ENCODE measurements at places on chromosomes 1 and 21.

GRCh38 chr1:168783458-168784210 lies 54.6 kb upstream of the DPT start:
- no peak for ATAC-seq

- ATAC-seq: no peak
These were observed 8.7 kb downstream of the C1orf74 start for GRCh38 chr1:209775678-209776077.

- no peak for ATAC-seq
These were observed 20.3 kb upstream of the MPZL1 start for GRCh38 chr1:167701510-167701909.

GRCh38 chr1:92329347-92330129 lies 30.7 kb downstream of the RPAP2 start:
- ATAC-seq: no peak

DNA sequence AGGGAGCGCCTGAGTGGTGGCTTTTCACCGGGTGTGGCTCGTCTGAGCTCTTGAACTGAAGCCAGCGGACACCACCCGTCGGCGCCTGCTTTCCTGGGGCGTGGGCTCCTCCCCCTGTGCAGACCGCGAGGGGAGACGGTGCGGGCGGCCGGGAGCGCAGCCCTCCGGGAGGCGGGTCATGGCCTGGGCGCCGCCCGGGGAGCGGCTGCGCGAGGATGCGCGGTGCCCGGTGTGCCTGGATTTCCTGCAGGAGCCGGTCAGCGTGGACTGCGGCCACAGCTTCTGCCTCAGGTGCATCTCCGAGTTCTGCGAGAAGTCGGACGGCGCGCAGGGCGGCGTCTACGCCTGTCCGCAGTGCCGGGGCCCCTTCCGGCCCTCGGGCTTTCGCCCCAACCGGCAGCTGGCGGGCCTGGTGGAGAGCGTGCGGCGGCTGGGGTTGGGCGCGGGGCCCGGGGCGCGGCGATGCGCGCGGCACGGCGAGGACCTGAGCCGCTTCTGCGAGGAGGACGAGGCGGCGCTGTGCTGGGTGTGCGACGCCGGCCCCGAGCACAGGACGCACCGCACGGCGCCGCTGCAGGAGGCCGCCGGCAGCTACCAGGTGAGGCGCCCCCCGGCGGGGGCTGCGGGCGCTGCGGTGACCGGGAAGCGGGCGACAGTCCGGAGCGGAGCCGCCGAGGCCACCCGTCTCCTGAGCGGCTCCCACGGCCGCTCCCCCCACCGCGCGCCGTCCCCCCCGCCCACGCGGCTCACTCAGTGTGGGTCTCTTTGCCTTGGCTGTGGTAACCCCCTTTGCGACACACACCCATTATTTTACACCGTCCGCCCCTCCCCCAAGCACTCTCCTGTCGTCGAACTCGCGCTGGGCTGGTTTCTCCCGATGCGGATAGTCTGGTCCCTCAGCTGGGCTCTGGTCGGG lies at the start of gene TRIM58:
TRIM58 (plus strand) TSS at position 119 of the 916 bp plus-strand sequence; CDS start at position 179, 60 bp downstream.
- peak; percentile 66 for ATAC-seq

- ATAC-seq: no peak
These were observed 197.4 kb downstream of the SETD4 start for GRCh38 chr21:35862969-35863368.

DNA sequence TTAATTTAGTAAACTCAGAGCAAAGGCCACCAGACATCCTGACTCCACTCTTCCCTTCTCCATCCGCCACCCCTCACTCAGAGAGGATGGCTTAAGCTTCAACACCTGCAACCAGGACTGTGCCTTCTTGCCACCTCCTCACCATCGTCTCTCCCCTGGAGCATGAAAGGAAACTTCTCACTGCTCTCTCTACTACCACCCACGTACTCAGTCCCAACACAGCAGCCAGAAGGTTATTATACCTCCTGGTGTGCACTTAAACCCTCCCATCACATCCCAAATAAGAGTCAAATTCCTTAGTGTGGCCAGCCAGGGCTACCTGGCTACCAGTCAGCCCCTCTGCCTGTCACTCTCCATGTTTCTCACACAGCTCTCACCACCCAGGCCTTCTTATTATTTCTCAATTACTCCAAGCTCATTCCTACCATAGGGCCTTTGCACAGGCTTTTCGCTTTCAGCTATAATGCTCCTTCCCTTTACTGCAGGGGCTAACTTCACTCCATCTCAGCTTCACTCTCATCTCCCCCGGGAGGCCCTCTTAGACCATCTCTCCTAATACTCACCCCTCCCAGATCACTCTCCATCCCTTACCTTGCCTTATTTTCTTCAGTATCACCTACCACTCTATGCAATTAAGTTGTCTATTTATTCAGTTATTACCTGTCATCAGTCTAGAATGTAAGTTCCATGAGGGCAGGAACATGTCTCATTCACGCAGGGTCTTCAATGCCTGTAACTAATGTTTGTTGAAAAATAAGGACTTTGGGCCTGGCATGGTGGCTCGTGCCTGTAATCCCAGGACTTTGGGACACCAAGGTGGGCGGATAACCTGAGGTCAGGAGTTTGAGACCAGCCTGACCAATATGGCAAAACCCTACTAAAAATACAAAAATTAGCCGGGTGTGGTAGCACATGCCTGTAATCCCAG lies 137.5 kb downstream of the TOMM20 start:
- peak; percentile 11 for ATAC-seq

DNA sequence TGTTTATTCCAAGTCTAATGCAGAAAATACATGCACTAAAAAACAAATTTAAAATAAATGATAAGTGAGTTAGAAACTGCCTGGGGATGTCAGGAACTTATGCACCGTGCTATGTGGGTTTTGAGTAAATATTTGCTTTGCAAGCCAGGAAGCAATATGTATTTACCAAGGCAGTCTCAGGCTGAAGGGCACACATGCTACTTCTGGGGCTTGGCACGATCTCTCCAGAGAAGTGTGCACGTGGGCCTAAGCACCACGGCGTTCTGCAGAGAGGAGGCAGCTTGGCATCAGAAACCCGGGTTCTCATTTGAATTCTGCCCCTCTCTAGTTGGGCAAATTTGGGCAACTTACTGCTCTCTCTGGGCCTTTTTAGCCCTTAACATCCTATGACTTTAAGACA lies 72.6 kb upstream of the ROR1 start:
- ATAC-seq: no peak

DNA sequence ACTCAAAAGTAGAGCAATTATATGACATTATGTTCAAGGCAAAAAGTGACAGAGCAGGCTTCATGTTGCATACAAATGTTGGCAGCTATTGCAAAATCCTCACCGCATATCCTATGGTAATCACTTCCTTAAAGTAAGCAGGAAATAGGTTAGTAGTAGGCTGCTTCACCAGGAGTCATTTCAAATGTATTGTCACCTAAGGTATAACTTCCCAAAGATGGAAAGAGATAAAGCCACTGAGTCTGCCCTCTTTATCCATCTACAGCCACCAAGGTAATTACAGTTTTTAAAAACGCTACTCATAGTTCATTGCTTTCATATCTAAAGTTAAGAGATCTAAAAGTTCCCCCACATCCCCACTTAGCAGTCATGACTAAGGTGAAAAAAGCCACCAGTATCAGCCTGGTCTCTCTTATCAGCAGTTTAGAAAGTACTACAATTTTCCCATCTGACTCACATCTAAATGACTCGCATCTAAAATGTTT lies 31.6 kb upstream of the UBE2U start:
- peak; percentile 84 for ATAC-seq

DNA sequence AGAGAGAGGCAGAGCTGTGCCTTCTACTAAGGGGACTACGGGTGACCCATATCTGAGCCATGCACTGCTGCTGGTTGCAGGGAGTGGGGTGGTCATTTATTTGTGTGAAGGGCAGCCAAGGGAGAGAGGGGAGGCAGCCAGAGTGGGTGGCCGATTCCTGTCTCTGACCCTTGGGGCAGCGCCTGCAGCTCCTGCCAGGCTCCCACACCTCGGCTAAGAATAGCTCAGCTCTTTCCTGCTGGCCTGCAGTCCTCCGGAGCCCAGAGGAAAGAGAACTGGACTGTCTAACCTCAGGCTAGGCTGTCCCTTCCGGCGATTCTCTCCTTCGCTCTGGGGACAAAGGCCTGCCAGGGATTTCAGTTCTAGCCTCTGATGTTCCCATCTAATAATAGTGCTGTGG lies 11.6 kb upstream of the CD34 start:
- ATAC-seq: no peak

DNA sequence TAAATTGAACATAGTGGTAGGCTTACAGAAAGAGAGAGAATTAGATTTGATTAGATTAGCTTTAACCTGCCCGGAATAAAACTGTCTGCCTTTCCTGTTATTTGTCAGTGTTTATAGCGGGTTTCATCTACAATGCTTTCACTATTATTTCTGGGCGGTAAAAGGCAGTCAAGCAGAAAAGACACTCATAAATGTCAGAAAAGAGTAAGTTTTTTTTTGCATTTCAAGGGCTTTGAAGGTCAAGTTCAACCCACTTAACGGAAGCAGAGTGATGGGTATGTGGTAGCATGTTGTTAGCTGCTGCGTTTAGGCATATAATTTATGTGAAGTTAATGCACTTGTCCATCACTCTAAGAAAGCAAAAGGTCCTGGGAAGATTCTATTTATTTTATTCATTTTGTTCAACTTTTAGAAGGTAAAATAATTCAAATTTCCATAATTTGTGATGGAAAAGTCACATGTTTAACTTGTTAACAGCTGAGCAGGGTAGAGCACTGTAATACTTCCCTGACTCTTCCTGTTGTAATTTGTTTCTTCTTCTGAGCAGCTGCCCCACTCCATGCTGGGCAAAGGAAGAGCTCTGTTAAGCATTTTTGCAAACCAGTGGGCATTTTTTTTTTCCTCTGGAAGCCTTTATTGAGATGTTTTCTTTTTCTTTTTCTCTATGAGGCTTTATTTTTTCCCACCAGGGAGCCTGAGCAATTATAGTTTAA lies 220.1 kb downstream of the ST6GALNAC3 start:
- ATAC-seq: peak; percentile 81

- no peak for ATAC-seq
These were observed 346.9 kb upstream of the DAB1 start for GRCh38 chr1:57770772-57771171.

DNA sequence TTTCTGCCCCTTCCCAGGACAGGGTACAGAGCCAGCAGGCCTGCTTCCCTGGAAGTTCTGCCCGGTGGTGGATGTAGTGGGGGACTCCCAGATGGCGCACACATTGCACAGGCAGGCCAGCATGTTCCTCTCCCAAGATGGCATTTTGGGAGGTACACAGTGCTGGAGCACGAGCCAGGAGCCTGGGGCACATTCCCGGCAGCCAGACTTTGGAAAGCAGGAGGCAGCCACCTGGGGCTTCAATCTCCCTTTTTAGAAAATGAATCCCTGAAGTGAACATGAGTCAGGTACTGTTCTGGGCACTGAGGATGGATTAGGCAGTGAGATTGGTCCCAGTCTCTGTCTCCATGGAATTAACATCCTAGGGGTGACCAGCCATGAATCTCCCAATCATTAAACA lies 56.9 kb downstream of the RUNX1 start:
- no peak for ATAC-seq

DNA sequence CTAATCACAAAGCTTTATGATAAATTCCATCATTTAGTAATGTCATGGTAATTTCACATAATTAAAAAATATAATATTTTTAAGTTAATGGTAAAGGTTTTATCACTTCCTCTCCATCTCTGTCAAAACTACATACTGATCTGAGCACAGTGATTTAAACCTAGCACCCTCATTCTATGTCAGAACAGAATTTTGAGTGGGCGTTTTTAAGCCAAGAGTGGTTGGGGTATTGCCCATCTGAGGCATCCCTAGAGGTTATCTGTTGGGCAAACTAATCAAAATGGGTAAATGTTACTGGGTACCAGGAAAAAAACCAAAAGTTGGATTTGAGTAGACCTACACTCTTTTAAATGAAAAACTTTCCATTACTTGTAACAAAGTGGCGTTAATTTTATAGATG lies 100.7 kb upstream of the GFI1 start:
- ATAC-seq: peak; percentile 68

DNA sequence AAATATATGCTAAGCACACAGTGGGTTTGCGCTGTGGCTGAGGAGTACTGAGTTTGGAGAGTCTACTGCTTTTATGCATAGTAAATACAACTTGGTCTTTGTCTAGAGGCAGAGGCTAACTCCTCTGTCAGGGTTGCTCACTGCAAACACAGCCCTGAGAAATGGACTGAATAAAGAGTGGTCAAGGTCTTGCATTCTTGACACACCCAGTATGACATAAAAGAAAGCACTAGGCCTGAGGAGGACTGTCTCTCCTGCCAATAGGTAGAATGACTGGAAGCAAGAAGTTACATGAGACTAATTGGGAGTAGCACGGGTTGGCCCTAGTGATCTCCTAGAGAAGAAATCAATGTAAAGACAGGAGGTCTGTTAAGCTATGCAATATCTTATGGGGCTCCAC lies 367.2 kb upstream of the B3GALT2 start:
- no peak for ATAC-seq

- no peak for ATAC-seq
These were observed 365.5 kb downstream of the CAMTA1 start for GRCh38 chr1:7150724-7151280.

- no peak for ATAC-seq
These were observed 195.2 kb downstream of the S1PR1 start for GRCh38 chr1:101431956-101432510.

DNA sequence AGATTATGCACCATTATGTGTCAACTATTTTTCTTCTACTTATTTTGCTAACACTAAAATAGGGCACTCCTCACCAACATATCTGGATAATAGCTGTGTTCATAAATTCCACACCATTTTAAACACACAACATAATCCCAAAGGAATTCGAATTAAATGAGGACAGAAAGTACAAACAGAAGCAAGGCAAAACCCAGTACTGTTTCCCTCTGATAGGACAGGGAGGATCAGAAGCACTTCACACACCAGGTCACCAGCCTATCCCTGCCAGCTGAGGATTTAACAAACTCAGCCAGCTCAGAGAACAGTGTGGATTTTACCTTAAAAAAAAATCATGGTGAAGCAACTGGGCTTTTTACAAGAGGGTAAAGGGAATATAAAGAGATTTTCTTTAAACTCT lies 20.0 kb downstream of the CRYZ start:
- ATAC-seq: no peak

GRCh38 chr1:95033843-95034242 lies 38.9 kb downstream of the ALG14 start:
- no peak for ATAC-seq

DNA sequence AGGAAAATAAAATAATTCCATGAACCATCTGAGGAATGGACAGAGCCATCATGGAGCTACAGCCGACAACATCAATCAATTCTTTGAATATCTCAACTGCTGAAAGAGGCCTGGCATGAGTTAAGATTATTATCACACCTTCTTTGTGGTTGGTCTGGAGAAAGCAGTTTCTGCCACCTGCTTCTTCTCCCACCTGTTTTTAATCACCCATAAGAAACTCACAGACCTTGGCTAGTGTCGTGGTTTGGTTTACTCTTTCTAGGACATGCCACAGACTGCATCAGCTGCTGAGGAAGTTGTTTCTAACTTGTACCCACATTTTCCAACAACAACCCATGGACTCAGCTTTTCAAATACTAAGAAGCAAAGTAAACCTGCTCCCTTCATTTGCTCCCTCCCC lies 65.6 kb downstream of the NTPCR start:
- no peak for ATAC-seq

DNA sequence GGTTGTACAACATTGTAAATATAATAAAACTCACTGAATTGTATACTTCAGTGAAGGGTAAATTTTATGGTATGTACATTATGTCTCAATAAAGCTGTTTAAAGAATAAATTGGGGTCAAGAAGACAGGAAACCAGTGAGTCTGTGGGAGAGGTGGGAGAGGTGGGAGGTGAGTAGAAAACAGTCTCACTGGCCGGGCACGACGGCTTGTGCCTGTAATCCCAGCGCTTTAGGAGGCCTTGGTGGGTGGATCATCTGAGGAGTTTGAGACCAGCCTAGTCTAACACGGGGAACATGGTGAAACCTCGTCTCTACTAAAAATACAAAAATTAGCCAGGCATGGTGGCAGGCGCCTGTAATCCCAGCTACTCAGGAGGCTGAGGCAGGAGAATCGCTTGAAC lies 4.2 kb downstream of the MTMR11 start:
- no peak for ATAC-seq
